ENCODE measurements at places on chromosomes 11 and 22.

DNA sequence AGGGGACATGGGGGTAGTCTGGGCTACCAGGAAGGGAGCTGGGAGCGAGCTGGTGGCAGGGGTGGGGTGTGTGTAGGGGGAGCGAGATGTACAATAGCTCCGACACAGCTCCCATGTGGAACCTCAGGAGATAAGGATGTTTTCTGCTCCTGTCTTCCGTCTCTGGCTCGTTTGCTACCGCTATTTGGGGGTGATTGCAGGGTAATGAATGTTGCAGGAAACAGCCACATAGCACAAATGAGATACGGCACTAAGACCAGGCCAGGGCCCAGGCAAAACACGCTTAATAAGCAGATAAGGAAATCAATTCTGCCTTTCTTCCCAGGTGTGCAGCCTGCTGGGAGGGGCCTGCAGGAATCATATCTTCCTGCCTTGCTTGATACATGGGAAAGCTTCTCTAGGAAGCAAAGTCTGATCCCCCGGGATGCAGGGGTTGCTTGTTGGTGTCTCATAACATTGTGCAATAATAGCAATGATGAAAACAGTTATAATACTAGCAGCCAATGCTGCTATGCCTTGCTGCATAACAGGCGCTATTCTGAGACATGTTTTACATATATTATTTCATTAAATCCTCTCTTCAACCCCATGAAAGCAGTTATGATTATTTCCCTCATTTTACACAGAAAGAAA is 158.7 kb downstream of the ST3GAL4 start:
- DNase-seq, result no peak

- no peak for DNase-seq
Observed at GRCh38 chr11:118174006-118174567, 2.4 kb downstream of the SCN2B start.

DNA sequence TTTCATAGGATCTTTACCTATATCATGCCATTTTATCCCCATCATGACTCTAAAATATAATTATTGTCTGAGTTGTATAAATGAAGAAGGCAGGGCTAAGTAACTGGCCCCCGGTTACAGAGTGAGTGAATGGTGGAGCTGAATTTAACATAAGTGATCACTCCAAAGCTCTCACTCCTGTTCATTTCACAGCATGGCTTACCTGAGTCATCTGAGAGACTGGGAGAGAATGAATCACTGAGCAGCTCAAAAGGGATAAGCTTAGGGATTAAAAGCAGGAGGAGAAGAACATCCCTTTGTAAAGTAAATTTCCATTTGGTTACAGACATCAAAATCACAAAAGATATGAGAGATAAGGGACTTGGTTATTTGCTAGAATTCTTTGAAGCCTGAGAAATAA is 294.0 kb upstream of the CTSC start:
- no peak for DNase-seq

- peak; percentile 45 for DNase-seq
Observed at GRCh38 chr11:2533587-2534133, 88.9 kb downstream of the KCNQ1 start.

DNA sequence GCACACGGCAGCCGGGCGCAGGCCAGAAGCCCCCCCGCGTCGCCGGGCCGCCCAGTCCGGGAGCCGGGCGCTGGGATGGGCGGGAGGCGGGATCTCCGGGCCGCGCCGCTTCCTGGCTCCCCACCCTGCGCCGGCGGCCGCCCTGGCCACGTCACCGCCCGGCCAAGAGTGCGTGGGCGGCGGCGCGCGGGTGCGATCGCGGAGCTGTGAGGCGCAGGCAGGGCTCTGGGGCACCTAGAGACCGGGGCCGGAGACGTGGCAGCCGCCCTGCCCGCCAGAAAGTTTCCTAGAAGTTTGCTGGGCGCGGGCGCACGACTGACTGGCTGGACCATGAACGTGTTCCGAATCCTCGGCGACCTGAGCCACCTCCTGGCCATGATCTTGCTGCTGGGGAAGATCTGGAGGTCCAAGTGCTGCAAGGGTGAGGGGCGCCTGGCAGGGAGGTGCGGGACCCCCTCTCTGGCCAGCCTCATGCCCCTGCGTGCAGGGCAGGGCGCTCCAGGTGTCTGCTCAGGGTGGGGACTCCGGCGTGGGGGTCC is at the start of gene KDELR3:
Gene KDELR3, plus strand, starts transcription at position 193 of the 539 bp plus-strand sequence. Its CDS starts 138 bp downstream, at position 331.
- DNase-seq, result peak; percentile 11

DNA sequence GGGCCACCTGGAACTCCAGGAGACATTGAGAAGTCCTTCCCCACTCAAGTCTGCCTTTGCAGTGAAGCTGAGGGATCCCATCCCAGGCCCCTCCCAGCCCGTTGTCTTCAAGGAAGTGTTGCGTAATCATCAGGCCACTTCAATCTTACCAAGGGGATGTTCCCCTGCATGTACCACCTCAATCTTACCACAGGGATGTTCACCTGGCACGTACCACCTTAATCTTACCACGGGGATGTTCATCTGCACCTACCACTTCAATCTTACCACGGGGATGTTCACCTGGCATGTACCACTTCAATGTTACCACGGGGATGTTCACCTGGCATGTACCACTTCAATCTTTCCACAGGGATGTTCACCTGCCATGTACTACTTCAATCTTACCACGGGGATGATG is 108.0 kb upstream of the SYN3 start:
- no peak for DNase-seq
